ENCODE measurements at places on chromosomes 13 and 19.

GRCh38 chr19:40555978-40556689 is 20.5 kb upstream of the SHKBP1 start:
- no peak for DNase-seq

DNA sequence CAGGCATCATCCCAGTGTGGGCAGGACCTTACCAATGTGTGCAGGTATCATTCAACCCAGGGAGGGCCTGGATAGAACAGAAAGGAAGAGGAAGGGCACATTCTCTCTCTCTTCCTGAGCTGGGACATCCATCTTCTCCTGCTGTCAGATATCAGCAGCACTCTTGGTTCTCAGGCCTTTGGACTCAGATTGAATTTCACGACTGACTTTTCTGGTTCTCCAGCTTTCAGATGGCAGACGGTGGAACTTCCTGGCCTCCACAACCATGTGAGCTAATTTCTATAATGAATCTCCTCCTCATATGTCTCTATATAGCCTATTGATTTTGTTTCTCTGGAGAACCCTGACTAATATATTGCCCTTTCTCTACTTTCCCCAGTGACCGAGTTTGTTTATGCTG is 77.3 kb downstream of the OLFM4 start:
- DNase-seq = no peak

DNA sequence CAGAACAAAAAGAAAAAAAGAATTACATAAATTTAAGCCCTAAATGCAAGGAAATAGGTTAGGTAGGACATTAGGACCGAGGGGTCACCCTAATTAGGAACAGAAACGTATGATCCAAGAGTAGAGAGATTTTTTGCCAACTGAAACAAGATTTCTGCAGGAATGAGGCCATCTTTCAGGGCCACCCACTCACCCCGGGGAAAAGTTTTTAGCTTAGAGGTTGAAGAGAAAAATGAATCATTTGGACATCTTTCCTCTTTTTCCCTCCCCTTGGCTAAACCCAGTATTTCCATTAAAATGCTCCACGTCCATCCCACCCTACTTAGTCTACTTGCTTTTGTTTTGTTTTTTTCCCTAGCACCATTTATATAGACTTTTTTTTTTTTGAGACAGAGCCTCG is 10.6 kb upstream of the PNMA8A start:
- DNase-seq = no peak

- no peak for DNase-seq
These were observed 44.0 kb downstream of the WDFY2 start for GRCh38 chr13:51628059-51628852.

DNA sequence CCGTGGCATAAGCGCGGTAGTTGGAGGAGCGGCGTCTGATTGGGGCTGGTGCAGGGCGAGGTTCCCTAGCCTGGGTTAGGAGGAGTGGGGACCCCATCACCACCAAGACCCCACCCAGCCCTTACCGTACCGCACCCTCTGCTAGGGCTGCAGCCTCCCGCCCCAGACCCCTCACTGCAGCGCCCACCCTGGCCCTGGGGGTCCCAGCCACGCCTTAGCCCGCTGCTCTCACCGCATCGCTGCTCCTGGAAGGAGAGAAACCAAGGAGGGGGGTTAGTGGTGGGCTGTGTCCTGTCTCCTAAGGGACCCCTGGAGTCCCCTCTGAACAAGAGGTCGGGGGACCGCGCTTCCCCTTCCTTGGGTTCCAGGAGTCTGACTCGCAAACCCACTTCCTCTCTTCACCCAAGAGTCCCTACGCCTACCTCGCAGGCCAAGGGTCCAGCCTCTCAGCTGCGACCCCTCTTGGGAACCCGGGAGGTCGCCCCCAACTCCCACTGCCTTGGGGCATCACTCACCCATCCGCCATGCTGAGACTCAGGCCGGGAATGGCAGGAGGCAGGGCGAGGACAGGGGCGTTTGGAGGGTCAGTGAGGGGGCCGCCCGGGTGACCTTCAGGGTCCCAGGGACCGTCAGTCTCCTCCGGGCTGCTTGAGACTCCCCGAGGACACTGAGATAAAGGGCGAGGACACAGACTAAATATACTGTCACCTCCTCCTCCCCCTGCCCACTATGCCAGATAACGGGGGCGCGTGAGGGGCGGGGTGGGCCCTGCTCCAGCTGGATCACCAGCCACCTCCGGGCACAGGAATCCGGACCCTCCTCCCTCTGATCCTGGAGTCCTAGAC is at the start of gene TNNI3:
Gene TNNI3, minus strand, starts transcription at position 669 of the 845 bp plus-strand sequence. Its CDS starts 143 bp downstream, at position 526.
- DNase-seq = no peak

- no peak for DNase-seq
These were observed 75.3 kb upstream of the SERP2 start for GRCh38 chr13:44298314-44298713.

- no peak for DNase-seq
These were observed 5.3 kb upstream of the GSK3A start for GRCh38 chr19:42247640-42248199.
